ENCODE measurements at places on chromosomes 3 and 15.

DNA sequence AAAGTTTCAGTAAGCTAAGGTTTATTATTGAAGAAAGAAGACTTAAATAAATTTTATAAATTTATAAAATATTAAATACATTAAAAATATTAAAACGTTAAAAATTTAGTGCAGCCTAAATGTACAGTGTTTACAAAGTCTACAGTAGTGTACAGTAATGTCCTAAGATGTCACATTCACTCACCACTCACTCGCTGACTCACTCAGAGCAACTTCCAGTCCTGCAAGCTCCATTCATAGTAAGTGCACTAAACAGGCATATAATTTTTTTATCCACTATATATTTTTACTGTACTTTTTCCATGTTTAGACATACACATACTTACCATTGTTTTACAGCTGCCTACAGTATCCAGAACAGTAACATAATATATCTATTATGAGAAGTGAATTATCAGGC, 51.5 kb downstream of the TJP1 start:
- ATAC-seq, result no peak

DNA sequence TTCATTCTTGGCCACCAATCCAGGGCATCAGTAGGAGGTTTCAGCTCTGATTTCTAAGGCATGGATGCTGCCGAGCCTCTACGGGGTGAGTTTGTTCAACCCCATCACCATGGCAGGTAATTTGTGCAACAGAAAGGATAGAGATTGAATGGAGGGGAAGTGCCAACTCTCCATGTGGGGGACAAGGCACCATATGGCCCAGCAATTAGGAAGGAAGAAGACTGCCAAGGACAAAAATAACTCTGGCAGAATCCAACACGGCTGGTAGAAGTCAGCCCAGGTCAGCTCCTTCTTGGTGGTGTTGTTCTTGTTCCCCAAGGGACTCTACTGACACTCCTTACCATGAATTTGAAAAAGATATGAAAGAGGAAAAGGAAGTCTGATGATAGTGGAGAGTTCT, 503.9 kb downstream of the MAGI1 start:
- no peak for ATAC-seq

DNA sequence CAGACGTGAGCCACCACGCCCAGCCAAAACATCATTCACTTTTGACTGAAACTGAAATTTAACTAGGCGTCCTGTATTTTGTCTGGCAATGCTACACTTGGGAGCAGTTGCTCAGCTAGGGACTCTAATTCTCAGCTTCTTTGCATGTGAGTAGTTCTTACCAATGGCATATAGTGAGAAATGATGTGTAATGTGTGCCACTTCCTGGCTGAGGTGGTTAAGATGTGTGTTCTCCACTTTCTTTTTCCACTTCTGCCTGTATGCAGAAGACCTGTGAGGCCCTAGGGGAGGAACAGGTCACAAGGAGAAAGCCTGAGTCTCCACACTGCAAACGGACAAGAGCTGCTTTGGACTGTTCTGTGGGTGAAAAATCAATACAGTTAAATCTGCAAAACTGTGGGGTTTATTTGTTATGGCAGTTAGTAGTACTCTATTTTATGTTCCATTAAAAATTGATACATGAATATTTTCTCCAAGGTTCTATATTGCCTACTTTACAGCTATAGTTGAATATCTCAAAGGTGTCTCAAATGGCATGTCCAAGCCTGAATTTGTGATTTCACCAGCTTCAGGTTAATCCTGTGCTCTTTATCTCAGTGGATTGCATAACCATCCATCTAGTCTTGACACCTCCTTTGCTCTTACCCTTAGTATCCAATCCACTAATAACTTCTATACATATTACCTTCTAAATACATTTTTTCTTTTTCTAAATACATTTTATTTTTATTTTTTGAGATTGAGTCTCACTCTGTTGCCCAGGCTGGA, 59.3 kb downstream of the NR1D2 start:
- no peak for ATAC-seq

GRCh38 chr3:94472511-94472910, 409.6 kb downstream of the NSUN3 start:
- no peak for ATAC-seq

- no peak for ATAC-seq
These were observed 36.2 kb downstream of the CDCP1 start for GRCh38 chr3:45109771-45110508.

All from motor neuron (in vitro differentiated cells).